Fibroblast of villous mesenchyme (primary cell): ENCODE measurements at places on chromosomes 12 and 14. TPM values are rescaled to one million over a fixed set of nuclear protein-coding genes. Genes with fewer than 3 reads are reported as not detected.

The LRP1-AS gene
- total RNA-seq, result not detected in 2 replicates

DNA sequence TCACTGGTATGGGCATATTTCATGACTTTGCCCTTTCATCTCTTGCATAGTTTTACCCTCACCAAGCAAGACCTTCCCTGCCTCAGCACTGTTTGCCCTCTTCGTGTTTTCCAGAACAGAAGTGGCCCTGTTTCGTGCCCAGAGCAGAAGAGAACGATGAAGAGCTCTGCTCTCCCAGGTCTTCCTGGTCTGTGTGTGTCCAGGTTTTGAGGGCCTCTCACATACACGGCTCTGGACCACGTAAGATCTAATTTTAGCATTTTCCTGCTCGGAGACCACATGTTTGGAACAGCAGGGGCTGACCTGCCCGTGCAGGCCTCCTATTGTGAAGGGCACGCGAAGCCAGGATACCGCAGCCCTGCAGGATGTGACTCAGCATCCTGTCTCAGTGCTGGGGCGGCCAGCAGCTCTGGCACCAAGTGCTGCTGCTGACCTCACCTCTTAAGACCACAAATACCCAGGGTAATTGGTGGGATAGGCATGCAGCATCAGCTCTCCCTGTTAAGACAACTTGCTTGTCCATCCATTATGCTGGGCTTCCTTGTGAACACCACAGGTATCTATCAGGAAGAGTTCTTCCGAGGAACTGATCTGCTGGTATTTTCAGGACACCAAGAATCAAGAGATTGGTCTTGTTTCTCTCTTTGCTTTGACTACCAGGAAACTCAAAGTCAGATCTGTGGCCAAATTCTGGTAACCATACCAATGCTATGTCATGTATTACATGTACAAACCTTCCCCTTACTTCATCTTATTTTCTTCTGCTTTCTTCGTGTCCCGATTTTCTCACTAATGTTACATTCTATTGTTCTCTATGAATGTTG, 19.0 kb downstream of the SSH1 start:
- DNase-seq, result peak; percentile 100

GRCh38 chr14:104394409-104394851, 185.1 kb upstream of the C14orf180 start:
- DNase-seq, result no peak

The PAPLN gene
- total RNA-seq, result 1.6 and 4.3 TPM in 2 replicates

The PSMD9 gene
- total RNA-seq, result 28.9 and 35.1 TPM in 2 replicates

The PRIMA1 gene
- not detected in 2 replicates for total RNA-seq

GRCh38 chr12:116916714-116917114, 6.0 kb downstream of the FBXW8 start:
- peak; percentile 90 for DNase-seq

DNA sequence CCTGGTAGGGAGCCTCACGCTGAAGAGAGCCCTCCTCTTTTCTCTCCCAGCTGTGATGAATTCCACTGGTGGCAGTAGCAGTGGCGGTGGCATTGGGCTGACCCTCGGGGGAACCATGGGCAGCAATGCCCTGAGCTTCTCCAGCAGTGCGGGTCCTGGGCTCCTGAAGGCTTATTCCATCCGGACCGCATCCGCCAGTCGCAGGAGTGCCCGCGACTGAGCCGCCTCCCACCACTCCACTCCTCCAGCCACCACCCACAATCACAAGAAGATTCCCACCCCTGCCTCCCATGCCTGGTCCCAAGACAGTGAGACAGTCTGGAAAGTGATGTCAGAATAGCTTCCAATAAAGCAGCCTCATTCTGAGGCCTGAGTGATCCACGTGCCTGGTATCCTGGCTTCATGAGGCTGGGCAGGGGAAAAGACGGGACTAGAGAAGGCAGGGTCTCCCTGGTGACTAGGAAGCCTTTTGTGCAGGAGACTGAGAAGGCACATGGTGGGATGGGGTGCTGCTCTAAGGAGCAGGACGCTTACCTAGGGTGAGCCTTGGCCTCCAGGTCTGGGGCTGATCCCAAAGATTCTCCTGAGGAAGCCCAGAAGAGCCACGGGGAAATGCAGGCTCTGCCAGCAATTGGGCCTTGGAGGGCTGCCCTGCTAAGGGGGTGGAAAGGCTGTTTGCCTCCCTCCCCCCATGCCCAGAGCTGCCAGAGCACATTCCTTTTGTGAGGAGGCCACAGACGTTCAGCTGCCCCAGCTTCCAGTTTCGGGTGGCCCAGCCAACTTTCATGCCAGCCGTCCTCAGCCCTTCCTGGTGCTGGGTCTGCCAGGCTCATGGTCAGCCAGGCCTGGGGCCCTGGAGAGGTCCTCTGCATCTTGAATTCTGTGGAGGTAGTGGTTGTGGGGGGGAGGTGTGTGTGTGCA, 15.8 kb downstream of the KRT7 start:
- no peak for DNase-seq

The TMTC1 gene
- 12.2 and 33.2 TPM in 2 replicates for total RNA-seq

GRCh38 chr14:30842431-30842830, 31.9 kb upstream of the COCH start:
- DNase-seq, result no peak

DNA sequence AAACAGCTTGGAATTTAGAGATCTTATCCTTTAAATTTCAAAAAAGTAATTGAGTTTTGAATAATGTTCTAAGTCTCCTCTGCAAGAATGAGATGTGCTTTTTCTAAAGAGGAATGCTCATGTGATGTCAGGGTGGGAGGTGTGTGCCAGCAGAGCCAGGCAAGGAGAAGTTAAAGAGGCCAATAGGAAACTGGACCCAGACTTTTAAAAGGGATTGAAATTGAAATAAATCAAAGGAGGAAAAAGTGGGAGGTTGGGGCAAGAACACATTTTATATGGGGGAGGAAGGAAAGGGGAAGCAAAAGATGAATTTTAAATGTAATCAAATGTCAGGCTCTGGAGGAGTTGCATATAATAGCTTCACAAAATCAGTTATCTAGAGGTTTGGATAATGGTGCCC, 126.1 kb downstream of the FIGNL2 start:
- DNase-seq, result no peak

DNA sequence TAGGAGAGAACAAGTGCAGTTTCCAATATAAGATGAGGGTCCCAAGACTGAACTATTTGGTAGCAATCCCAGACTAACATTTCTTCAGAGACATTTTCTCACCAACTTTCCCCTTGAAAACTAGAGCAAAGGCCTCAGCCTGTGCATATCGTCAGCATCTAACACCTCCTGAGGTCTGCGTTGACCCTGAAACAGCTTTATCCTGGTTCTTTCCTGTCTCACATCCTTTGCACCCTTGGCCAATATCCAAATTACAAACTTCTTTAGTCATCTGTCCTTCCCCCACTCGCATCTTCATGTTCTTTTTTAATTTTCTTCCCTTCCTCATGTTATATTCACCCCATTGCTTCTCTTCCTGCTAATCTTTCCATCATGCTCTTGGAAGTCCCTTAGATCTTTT, 83.0 kb downstream of the FAR2 start:
- DNase-seq, result no peak
